IgD-negative memory B cell (primary cell): ENCODE measurements at places on chromosomes 13 and 19. TPM values are rescaled to one million over a fixed set of nuclear protein-coding genes. Genes with fewer than 3 reads are reported as not detected.

KL gene
- not detected for polyA plus RNA-seq

LCP1 gene
- polyA plus RNA-seq = 835 TPM

FKRP gene
- 5.9 TPM for polyA plus RNA-seq

NCAN gene
- polyA plus RNA-seq = not detected

CAMSAP3 gene
- polyA plus RNA-seq = 0.44 TPM

DAND5 gene
- polyA plus RNA-seq = not detected

SERPINE3 gene
- polyA plus RNA-seq = not detected

SH3GL1 gene
- 23.7 TPM for polyA plus RNA-seq

FPR1 gene
- 1.5 TPM for polyA plus RNA-seq

ZNF615 gene
- polyA plus RNA-seq = 8.4 TPM

FAM124A gene
- polyA plus RNA-seq = not detected

ZNF177 gene
- polyA plus RNA-seq = 1.6 TPM

GPC6 gene
- polyA plus RNA-seq = not detected

F2RL3 gene
- 0.36 TPM for polyA plus RNA-seq

RNF17 gene
- not detected for polyA plus RNA-seq

CFAP97D2 gene
- polyA plus RNA-seq = not detected

KLK2 gene
- polyA plus RNA-seq = not detected

OLFM2 gene
- 0.21 TPM for polyA plus RNA-seq

SPRYD7 gene
- 6.4 TPM for polyA plus RNA-seq

ATCAY gene
- polyA plus RNA-seq = not detected

FRY gene
- polyA plus RNA-seq = 1.2 TPM

PLVAP gene
- polyA plus RNA-seq = not detected
